Effector memory CD8-positive, alpha-beta T cell (primary cell): ENCODE measurements at places on chromosomes 11 and 22.

GRCh38 chr11:10762185-10762584 lies 11.1 kb downstream of the CTR9 start:
- peak overlapping the region; percentile 47 for H3K27ac ChIP-seq
- DNase-seq = no peak
- no peak overlapping the region for H3K4me3 ChIP-seq
- H3K4me1 ChIP-seq = no peaks in the 10 kb centered on the region
- no peaks in the 10 kb centered on the region for H3K27me3 ChIP-seq
- H3K36me3 ChIP-seq = peaks cover 8% of the 10 kb centered on the region

DNA sequence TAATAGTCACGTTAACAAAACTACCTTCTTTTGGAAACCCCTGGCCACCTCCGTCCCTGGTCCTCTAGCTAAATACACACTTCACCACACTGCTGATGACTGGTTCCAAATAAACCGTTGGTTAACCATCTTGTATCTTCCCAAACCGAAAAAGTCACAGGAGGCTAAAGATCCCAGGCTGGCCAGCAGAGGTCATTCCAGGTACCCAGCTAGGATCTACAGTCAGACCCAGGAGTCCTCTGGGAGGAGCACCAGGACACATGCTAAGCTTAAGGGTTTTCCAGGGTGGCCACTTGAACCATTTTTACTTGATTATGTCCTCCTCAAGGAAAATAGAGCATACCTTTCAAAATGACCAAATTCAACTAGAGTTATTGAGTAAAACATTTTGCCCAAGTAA lies 103.2 kb downstream of the ETS1 start:
- H3K4me3 ChIP-seq = peak overlapping the region; percentile 70
- H3K4me1 ChIP-seq = peaks cover 93% of the 10 kb centered on the region
- peaks cover 100% of the 10 kb centered on the region for H3K36me3 ChIP-seq
- DNase-seq = no peak
- no peaks in the 10 kb centered on the region for H3K27me3 ChIP-seq

DNA sequence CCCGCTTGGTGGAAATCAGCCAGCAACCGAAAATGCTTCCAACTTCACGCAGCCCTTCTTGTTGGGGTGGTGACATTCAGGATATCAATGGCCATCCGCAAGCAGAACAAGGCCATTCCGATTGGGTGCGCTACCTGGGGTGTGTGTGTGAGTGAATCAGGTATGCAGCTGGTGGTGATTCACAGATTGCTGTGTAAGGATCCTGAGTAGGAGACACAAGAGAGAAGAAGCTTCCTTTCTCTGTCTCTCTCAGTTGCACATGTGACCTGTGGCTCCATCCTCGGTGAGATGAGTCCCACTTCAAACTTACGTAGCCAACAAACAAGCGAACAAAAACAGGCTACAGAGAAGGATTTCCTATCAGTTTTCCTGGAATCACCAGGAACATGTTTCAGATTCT lies 9.6 kb upstream of the TMEM184B start:
- no peaks in the 10 kb centered on the region for H3K27me3 ChIP-seq
- no peak overlapping the region for H3K4me3 ChIP-seq
- H3K4me1 ChIP-seq = no peaks in the 10 kb centered on the region
- no peak for DNase-seq
- peak overlapping the region; percentile 32 for H3K27ac ChIP-seq

DNA sequence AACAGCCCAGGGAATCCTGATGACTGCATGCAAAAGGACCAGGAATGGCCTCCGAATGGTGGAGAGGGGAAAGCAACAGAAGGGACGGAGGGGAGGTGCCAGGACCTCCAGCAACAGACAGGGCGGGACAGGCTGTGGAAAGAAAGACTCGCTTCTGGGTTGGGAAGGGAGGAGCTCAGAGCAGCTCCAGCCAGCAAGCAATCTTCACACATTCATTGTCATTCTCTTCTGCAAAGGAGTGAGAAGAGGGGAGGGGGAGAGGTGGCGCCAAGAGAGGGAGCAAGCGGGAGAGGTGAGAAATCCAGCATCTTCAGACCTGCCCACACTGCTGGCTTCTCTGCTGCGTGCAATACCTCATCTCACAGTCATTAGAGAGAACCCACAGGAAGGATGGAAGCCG lies 509.0 kb downstream of the BUD13 start:
- no peak overlapping the region for H3K4me3 ChIP-seq
- H3K4me1 ChIP-seq = no peaks in the 10 kb centered on the region
- H3K27ac ChIP-seq = no peak overlapping the region
- H3K36me3 ChIP-seq = peaks cover 3% of the 10 kb centered on the region
- peaks cover 37% of the 10 kb centered on the region for H3K27me3 ChIP-seq
- DNase-seq = no peak

- peak overlapping the region; percentile 88 for H3K4me3 ChIP-seq
- H3K4me1 ChIP-seq = peaks cover 5% of the 10 kb centered on the region
- peaks cover 13% of the 10 kb centered on the region for H3K36me3 ChIP-seq
- no peaks in the 10 kb centered on the region for H3K27me3 ChIP-seq
- peak overlapping the region; percentile 65 for H3K27ac ChIP-seq
- DNase-seq = no peak
Observed at GRCh38 chr22:42855211-42855610, 1.9 kb downstream of the ARFGAP3 start.

GRCh38 chr11:17449158-17449557 lies 27.5 kb downstream of the ABCC8 start:
- H3K4me3 ChIP-seq = no peak overlapping the region
- H3K36me3 ChIP-seq = no peaks in the 10 kb centered on the region
- DNase-seq = no peak
- H3K4me1 ChIP-seq = no peaks in the 10 kb centered on the region

- DNase-seq = no peak
- no peaks in the 10 kb centered on the region for H3K27me3 ChIP-seq
- no peak overlapping the region for H3K27ac ChIP-seq
- peaks cover 13% of the 10 kb centered on the region for H3K36me3 ChIP-seq
- no peaks in the 10 kb centered on the region for H3K4me1 ChIP-seq
Observed at GRCh38 chr22:47169801-47170140, 407.3 kb downstream of the TBC1D22A start.

GRCh38 chr11:17978553-17979287 lies 34.1 kb downstream of the SERGEF start:
- no peaks in the 10 kb centered on the region for H3K27me3 ChIP-seq
- peaks cover 8% of the 10 kb centered on the region for H3K36me3 ChIP-seq
- DNase-seq = no peak
- H3K4me1 ChIP-seq = peaks cover 9% of the 10 kb centered on the region

DNA sequence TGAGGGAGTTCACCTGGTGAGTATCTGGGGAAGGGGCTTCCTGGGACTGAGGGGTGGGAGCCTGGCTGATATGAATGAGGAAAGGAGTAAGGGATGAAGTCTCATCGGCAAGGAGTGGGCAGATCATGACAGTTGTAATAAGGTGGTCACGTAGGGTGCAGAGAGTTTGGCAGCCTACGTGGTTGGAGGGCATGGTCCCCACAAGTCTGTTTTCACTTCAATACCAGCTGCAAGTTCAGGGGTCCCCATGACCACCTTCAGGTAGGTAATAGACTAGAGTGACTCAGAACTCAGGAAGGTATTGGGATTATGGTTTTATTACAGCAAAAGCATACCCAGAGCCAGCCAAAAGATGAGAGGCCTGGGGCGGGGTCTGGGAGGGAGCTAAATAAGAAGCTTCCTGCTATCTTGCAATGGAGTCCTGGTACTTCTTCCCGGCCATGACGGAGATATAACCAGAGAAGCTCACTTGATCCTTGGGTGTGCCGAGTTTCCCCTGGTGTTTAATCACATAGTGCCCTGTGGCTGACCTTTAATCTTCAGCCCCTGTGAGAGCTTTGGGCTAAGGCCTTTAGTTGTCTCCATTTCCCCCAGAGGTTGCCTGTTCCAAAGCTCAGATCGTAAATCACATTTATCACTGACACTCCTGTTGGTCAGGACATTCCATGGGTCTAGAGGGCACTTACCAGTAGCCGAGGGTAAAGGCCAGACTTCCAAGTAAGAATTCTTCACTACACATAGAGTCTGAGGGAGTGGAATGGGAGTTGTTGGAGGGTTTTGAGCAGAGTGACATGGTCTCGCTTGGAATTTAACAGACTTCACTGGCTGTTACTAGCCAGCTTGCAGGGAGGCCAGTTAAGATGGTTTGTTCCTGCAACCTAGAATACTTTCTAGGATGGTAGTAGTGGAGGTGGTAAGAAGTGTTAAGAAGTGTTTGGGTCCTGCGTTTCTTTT lies 9.1 kb downstream of the SLC3A2 start:
- H3K4me3 ChIP-seq = peak overlapping the region; percentile 12
- H3K36me3 ChIP-seq = peaks cover 53% of the 10 kb centered on the region
- no peaks in the 10 kb centered on the region for H3K27me3 ChIP-seq

DNA sequence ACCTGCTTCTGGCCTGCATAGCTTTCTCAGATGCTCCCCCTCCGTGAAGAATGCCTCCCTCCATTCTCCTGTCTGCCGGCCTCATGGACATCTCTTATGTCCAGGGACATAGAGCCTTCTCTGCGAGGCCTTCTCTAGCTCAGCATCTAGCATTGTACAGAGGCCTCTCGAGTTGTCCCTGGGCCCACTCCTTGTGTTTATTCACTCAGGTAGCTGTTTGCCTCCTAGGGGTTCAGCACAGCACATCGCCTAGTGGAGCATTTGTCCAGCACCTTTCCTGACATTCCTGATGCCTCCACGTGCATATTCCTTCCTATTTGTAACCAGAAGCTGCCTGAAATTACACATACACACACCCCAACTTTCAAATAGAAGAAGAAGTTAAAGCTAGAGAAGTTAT lies 101.3 kb downstream of the TBC1D22A start:
- peaks cover 8% of the 10 kb centered on the region for H3K36me3 ChIP-seq
- peaks cover 17% of the 10 kb centered on the region for H3K4me1 ChIP-seq
- no peak overlapping the region for H3K27ac ChIP-seq
- no peak overlapping the region for H3K4me3 ChIP-seq
- DNase-seq = no peak

- no peaks in the 10 kb centered on the region for H3K36me3 ChIP-seq
- H3K4me1 ChIP-seq = no peaks in the 10 kb centered on the region
- no peaks in the 10 kb centered on the region for H3K27me3 ChIP-seq
- no peak overlapping the region for H3K4me3 ChIP-seq
- no peak overlapping the region for H3K27ac ChIP-seq
- DNase-seq = no peak
Observed at GRCh38 chr11:26839911-26840698, 118.2 kb upstream of the SLC5A12 start.

DNA sequence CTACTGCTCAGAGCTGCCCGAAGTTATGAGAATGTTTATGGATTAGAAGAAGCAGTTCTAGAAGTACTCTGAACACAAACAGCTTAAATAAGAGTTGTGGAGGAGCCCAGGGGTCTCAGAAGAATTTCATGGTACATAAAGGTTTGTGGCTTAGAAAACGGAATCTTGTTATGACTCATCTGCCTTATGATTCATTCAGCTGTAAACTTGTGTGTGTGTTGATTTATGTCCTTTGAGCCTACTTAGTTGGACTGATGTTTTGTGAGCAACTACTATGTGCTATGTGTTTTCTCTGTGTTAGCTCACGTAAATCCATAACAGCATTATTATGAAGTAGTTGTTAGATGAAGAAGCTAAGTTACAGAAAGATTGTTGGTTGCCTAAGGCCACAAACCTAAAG lies 203.7 kb downstream of the PGR start:
- no peak for DNase-seq
- no peak overlapping the region for H3K27ac ChIP-seq
- no peaks in the 10 kb centered on the region for H3K4me1 ChIP-seq

DNA sequence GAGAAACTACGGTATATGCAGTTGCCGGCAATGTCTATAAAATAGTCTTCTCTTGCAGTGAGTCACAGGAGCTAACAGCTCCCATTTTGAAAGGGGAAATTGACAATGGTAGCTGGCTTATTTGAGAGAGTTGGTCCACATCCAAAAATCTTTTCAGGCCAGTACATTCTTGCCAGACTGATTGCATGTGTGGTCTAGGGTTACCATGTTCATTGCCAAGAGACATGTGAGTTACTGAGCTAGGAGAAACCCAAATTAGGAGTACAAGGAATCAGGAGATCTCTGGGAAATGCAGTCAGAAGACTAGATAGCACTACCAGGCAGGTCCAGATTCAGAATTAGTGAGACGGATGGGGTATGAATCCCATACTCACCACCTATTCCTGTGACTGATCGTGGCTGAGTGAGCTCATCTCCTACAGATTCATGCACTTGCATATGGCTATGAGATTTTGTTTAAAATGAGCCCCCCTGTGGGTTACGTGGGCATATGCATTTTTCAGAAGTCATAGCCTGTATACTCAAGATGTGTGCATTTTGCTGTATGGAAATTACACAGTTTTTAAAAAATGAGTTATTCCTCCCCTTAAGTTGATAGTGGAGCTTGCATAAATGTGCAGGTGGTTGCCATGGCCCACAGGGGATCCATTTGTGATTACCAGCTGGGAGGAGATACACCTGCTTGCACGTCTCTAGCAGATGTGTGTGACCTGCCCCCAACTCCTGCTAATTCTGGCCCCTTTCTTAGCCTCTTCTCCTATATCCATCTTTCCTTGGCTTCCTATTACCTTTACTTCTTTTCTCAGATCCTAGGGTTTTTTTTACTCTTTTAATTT lies 102.7 kb downstream of the COMMD9 start:
- no peak overlapping the region for H3K27ac ChIP-seq
- peaks cover 44% of the 10 kb centered on the region for H3K27me3 ChIP-seq
- H3K4me1 ChIP-seq = no peaks in the 10 kb centered on the region
- no peak overlapping the region for H3K4me3 ChIP-seq

DNA sequence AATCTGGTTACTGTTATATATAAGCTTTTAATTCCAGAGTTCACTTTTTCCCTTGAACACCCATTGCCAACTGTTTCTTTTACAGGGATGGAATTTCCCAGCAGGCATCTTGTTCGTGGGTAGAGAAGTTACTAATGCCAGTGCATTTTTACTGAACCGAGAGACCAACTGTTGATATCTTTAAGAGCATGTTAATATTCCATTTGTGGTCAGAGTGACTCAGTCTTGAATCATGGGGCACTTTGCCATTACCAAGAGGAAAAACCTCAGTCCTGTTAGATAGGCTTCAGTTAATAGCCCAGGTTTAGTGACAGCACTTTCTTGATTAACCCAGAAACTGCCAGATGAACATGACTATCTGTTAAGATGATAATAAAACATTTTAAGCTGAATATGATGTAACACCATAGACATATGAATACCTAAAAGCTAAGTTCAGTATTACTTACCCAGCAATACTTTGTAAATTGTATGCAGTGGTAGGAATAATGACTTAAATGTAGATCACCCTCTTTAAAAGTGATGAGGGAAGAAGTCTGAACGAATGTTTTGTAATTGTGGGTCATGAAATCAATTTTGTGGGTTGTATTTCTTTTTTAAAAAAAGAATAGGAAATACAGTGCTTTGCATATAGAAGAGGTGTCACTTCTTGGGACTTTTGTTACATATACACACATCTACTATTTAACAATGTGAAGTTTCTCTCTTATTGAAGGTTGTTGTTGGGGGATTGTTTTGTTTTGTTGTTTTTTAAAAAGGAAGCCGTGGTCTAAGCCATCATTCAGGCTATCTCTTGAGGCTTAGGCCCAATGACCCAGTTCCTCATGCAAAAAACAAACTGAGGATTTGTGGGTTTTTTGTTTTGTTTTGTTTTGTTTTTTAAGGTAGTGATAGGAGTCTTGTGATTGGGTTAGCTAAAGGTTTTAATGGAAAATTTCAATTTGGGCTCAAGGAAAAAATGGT lies 79.2 kb upstream of the GRIK4 start:
- no peaks in the 10 kb centered on the region for H3K27me3 ChIP-seq
- H3K4me1 ChIP-seq = peaks cover 15% of the 10 kb centered on the region
- peak overlapping the region; percentile 32 for H3K4me3 ChIP-seq
- H3K36me3 ChIP-seq = peaks cover 2% of the 10 kb centered on the region
- H3K27ac ChIP-seq = no peak overlapping the region
